ENCODE measurements at places on chromosomes 1 and 21.

DNA sequence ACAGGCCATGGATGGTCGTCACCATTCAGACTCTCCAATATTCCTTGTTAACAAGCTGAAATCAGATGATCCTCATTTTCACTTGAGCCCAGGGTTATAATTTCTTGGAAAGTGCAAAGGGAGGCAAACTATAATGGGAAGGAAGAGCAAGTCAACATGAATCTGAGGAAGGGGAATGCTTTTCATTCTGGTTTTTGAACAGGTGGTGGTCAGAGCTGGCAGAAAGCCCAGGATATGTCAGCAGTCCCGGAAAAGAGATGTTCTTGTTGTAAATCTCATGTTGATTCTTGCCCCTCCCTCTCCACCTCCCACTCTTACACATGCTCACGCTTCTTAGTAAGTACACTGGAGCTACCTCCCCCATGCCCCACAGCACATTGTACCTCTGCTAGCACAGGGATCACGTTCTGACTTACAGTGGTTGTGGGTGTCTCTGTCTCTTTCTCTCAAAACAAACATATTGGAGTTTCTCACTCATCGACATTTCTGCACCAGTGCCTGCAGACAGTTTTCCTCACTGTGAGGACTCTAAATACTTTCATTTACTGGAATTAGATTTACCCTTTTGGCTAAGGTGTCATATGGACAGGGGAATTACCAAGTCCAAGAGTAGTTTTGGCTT lies 77.6 kb downstream of the XCL2 start:
- DNase-seq = peak; percentile 96

DNA sequence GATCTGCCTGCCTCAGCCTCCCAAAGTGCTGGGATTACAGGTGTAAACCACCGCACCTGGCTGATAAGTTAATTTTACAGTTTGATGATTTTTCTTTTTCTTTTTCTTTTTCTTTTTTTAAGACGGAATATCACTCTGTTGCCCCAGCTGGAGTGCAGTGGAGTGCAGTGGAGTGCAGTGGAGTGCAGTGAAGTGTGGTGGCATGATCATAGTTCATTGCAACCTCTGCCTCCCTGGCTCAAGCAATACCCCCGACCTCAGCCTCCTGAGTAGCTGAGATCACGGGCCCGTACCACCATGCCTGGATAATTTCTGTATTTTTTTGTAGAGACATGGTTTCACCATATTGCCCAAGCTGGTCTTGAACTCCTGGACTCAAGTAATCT lies 84.4 kb upstream of the CXADR start:
- DNase-seq = no peak

- DNase-seq = peak; percentile 77
Measured at GRCh38 chr1:39539252-39539790, 37.3 kb downstream of the PABPC4 start.

GRCh38 chr1:25140073-25140797 lies 92.1 kb downstream of the SYF2 start:
- DNase-seq = no peak

DNA sequence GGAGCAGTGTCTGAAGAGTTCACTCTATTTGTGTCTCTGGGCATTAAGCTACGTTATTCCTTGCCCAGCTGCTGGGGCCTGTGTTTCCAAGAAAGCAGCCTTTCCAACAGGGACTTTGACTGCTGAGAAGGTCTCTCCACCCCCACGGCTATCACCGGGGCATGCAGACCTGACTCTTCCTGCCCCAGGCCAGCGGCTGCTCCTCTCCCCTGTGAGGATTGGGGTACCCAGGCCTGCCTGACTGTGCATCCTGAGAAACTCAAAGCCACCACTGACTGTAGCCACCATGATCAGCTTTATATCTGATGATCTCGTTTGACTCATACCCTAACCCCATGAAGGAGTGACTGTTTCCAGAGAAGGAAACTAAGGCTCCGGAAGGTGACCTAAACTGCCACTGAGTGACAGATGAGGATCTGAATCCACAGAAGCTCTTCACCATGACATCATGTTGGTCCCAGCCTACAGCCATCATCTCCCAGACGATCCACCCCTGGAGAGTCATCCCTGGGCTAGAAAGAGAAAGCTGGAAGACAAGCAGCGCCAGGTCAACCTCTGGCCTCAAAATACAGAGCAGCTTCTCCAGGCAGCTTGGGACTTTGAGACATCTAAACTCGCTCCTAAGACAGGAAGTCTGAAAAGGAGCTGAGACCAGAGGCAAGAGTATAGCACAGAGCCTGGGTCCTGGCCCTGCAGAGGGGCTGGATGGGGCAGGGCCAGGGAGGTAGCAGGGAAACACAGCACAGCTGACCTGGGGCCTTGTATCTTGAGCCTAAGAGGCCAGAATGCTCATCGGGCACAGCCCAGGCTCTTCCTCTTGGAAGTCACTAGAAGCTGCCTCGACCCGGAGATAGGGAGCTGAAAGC lies 244.0 kb upstream of the VAMP3 start:
- DNase-seq = no peak
